Stimulated activated CD8-positive, alpha-beta memory T cell treated with anti-CD3 and anti-CD28 coated beads, Interleukin-4, amount 100 ng/mL, for 1 hour (primary cell): ENCODE measurements at places on chromosomes 6 and 20.

DNA sequence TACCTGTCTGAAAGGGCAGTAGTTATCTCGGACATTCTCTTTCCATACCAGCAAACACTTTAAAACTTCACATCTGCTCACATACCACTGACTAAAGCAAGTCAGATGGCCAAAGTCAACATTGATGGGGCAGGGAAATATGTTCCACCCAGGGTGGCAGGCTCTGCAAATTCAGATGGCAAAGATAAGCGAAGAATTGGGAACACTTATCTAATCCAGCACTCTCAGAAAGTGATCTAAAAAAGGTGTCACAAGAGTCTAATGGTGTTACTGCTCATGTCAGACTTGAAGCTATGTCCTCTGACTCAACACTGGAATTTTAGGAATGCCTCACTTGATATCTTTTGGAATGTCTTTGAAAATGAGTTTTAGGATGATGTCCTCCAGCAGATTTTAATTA is 1086.2 kb downstream of the KIF16B start:
- DNase-seq, result no peak

DNA sequence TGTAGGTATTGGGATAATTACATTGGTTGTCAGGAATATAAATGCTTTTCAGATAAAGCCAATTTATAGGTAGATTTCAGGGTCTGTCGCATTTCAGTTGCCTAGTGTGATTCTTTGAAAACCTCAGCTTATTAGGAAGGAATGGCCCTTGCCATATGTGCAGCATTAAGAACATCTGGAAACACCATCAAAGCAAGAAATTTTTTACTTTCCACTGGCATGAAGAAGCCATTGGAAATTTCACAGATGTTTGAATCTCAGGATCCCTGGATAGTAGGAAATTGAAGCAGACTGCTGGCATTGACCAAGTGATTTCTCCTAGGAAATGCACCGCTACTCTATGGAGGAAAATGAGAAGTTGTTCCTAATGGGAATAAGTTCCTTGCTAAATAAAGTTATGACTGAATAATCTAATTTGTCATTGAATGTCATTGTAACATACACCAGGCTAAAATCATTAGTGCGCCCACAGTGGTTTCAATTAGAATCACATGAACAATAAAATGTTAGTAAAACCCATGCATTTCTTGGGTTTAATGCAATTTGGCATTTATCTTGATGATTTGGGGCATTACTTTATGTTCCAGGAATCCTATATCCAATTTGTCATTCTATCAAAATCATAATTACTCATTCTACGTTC is 950.1 kb downstream of the EPHA7 start:
- DNase-seq, result no peak

DNA sequence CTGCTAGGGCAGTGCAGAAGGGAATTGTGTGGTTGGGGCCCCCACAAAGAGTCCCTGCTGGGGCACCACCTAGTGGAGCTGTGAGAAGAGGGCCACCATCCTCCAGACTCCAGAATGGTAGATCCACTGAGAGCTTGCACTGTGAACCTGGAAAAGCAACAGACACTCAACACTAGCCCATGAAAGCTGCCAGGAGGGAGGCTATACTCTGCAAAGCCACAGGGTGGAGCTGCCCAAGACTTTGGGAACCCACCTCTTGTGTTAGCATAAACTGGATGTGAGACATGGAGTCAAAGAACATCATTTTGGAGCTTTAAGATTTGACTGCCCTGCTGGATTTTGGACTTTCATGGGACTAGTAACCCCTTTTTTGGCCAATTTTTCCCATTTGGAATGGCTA is 328.4 kb upstream of the KHDRBS2 start:
- no peak for DNase-seq

DNA sequence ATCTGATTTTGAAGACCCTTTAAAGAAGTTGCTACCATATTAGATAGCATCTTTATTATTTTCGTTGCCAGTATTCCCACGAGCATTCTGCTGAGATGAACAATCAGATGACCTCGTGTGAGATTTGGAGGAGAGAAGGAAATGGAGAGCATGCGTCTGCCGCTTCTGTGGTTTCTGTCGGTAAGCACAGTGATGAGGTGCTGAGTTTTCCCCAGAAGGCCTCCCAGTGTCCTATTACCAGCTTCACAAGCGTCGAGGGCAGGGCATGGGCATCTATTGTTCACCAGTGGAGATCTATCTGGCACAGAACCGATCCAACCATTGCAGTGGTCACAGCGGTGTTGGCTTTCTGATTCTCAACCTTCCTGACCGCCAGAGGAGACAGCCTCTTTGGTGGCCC is 29.4 kb downstream of the TRAF3IP2 start:
- no peak for DNase-seq

GRCh38 chr6:114430534-114431124 is 87.8 kb upstream of the HS3ST5 start:
- no peak for DNase-seq

GRCh38 chr6:153001767-153002612 is 519 bp downstream of the MTRF1L start:
- no peak for DNase-seq

DNA sequence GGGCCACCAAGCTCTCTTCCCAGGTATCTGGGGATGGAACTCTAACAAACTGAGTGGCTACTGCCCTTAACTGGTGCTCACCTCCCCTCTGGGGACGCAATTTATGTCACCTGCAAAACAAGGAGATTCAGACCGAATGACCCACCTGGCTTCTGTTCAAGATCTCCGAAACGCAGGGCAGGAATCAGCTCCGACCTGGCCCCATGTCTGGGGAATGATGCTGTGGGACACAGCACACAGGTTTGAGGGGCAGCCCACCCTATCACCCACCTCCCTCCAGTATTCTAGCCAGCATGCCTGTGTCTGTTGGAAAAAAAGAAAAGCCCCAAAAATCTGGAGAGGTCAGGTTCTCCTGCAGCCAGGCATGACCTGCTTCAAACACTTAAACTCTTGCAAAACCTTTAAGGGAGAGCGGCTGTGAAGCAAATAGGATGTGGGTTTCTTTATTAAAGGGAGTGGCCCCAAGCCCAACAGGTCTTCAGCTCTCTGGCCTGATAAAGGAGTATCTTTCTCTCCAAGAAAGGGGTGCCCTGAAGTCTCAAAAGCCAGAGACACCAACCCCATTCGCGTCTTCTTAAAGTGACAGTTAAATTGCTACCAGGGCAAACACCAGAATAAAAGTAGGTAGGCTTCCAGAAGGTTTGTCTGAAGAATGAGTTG is 6.4 kb downstream of the PREX1 start:
- DNase-seq, result no peak

DNA sequence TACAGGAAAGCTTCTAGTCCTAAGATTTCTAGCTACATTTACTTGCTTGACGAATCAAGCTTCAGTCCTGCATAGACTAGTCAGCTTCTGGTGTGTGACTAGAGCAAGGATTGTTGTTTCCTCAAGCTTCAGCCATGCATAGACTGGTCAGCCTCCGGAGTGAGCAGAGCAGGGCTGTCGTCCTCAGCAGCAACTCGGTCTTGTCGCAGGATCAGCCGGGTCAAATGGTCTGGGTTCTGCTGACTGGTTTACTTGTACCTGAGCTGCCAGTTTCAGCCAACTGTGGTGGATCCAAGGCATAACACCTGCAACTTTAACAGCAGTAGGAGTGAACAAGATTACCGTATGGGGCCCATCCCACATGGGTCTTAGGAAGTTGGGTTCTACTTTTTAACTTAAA is 10.8 kb upstream of the GMPR start:
- DNase-seq, result no peak

GRCh38 chr6:32607263-32607987 is 17.8 kb upstream of the HLA-DRB1 start:
- no peak for DNase-seq

DNA sequence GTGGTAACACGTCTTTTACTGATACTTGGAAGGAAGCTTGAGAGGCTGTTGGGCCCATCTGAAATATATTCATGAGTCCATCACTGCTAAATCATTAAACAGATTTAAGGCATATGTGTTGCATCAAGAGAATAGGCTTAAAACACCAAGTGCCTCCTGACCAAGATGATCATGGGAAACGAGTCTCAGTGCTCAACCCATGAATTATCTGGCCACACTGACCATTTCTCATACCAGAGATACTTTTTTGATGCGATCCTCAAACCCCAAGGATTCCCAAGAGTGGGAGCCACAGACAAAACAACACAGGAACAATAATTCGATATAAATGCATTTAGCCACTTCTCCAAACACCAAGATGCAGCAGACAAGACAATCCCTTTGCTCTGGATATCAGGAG is 17.2 kb downstream of the HEY2 start:
- no peak for DNase-seq

DNA sequence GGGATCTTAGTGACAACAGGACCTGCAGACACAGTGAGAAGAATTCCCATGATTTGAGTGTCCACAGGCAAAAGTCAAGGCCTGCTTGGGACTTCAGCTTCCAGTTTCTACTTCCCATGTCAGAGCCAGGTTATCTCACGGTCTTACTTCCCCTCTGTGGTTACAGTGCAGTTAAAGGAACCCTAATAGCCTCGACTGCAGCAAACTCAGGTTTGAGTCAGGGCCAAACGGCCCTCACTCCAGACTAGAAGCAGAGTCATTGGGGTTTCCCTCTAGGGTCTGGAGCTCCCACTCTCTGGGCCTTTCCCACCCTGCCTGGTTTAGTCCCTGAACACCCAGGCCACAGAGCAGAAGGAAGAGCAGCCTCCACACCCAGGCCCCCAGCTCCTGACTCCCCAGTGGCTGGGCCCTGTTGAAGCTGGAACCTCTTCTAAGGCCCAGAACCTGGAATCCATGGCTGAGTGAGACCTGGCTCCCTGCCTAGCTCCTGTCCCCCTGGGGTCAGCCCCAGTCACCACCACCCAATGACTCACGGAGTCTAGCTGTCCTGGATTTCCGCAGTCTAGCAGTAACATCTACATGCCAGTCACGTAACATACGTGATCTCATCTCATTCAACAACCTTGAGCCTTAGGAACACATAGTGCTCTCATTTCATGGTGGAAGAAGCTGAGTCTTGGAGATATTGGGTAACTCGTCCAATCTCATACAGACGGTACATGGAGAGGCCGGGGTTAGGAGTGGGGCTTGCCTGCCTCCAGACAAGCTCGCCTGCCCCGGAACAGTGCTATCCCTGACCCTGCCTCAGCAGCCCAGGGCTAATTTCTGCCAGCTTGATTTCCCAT is 9.2 kb upstream of the GHRH start:
- DNase-seq, result no peak

DNA sequence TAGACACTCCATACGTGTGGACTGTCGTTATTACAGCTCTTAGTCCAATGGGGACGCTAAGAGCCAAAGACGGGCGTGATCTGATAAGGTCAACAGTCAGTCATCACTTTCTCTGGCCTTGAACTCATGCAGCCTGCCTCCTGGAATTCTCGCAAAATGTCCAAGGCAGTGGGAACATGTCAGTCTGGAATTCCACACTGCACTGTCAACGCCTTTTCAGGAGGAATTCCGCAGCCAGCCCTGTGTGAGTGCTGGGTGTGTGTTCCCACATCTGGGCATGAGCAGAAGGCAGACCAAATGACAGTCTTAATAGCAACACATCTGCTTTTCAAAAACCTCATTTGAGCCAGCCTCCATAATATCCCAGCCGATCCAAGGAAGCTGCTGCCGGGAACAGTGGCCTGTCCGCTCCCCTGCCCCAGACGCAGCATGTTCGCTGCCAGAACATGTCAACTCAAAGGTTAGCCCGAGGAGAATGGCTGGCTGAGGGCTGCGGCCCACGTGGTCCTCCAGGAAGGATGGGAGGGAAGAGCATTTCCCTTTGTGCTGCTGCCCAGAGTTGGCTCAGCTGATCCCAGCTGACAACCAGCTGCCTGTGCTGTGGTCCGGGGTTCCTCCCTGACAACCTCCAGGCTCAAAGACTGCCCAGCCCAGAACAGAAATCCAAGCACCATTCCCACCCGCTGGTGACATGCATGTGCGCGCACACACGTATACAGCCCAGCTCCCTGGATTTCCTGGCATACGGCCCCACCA is 103.1 kb downstream of the SULF2 start:
- no peak for DNase-seq

- no peak for DNase-seq
Measured at GRCh38 chr6:17299750-17300149, 18.6 kb downstream of the RBM24 start.

- DNase-seq, result no peak
Measured at GRCh38 chr6:130682066-130682465, 145.1 kb upstream of the SMLR1 start.

DNA sequence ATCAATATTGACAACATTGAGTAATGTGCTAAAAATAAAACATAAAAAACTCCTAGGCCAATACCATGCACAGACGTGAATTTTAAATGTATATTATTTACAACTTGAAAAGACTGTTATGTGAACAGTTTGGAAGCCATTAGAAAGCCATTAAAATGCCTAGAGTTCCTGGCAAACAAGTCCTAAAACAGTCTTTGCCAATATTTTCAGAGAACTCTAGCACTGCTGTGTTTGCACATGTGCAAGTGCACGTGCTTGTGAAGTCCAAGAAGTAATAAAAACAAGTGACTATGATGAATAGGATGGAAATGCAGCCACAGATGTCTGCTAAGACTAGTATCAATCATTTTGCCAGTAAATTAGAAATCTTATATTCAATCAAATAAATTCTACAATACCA is 1447.6 kb downstream of the GRIK2 start:
- DNase-seq, result no peak

- no peak for DNase-seq
Measured at GRCh38 chr6:132065556-132065955, 114.4 kb upstream of the CCN2 start.

- DNase-seq, result no peak
Measured at GRCh38 chr6:107531868-107532267, 42.0 kb downstream of the SOBP start.

GRCh38 chr6:151493161-151493803 is 535 bp upstream of the CCDC170 start:
- DNase-seq, result no peak

DNA sequence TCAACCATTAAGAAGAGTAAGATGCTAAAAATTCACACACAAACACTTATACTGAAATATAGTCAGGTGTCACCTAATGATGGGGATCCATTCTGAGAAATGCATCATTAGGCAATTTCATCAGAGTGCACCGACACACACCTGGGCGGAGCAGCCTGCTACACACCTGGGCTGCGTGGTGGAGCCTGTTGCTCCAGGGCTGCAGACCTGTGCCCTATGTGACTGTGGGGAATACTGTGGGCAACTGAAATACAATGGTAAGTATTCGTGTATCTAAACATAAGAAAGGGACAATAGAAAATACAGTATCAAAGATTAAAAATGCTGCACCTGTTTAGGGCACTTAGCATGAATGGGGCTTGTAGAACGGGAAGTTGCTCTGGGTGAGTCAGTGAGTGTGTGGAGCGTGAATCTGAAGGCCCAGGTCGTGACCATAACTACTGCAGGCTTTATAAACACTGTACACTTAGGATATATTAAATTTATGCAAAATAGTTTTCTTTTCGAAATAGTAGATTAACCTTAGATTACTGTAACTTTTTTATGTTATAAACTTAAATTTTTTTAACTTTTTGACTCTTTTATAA is 124.4 kb upstream of the AFDN start:
- no peak for DNase-seq

DNA sequence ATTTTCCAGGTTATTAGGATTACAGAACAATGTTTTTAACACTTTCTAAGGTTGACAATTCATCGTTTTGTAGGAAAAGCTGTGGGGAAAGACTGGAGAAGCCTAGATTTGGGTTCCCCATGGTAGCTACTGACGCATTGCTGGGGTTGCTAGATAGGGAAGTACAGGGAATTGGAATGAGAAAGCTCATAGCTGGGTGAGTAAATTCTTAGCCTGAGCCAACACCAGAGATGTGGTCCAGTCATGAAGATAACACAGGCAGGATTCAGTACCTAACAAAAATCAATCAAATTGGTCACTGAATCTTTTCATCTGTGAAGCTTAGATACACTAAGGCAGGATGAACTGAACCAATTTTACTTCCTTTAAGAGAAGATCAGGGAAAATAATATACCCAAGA is 35.7 kb downstream of the RIN2 start:
- no peak for DNase-seq

GRCh38 chr6:164015088-164015484 is 600.6 kb downstream of the QKI start:
- DNase-seq, result no peak
